CD4-positive, alpha-beta T cell (primary cell): ENCODE measurements at places on chromosomes 5 and 9.

GRCh38 chr5:34817558-34818351 lies 21.2 kb upstream of the TTC23L start:
- no peak for DNase-seq

DNA sequence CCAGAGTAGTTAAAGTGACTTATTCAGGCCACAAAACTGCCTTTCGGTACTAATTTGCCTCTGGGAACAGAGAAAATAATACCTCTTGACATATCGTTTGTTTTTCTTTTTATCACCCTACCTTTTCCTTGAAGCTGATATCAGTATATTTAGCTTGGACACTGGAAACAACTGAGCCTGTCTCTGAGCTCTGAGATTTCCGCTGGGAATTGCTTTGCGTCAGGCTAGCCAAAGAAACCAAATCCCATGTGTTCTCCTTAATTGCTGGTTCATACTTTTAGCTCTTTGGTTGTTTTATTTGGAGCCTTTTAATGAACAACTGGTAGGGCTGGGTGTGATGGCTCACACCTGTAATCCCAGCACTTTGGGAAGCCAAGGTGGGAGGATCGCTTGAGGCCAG lies 30.3 kb upstream of the SNAPC3 start:
- DNase-seq: no peak

GRCh38 chr5:170986598-170986997 lies 124.8 kb downstream of the RANBP17 start:
- DNase-seq: no peak

- no peak for DNase-seq
These were observed 44.3 kb downstream of the SLC28A3 start for GRCh38 chr9:84296146-84296843.
